ENCODE measurements at places on chromosomes 5 and 9.

- no peak for DNase-seq
Observed at GRCh38 chr5:153670101-153670500, 179.6 kb downstream of the GRIA1 start.

DNA sequence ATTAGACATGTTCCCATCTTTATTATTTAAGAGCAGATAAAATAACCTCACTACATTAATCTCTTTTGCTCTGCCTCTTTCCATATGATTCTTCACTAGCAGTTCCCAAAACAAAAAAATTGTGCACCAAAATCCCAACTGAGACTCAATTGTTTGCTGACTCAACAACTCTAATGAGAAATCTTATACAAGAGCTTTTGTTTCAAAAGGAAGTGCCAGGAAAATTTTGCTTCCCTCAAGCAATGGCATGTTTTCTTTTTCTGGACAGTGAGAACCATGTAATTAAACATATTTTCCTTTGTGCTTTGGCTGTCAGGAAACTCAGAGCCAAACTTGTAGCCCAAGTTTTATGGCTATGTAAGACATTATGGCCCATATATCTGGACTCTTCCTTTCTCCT, 62.0 kb downstream of the TMC1 start:
- DNase-seq, result peak; percentile 28

DNA sequence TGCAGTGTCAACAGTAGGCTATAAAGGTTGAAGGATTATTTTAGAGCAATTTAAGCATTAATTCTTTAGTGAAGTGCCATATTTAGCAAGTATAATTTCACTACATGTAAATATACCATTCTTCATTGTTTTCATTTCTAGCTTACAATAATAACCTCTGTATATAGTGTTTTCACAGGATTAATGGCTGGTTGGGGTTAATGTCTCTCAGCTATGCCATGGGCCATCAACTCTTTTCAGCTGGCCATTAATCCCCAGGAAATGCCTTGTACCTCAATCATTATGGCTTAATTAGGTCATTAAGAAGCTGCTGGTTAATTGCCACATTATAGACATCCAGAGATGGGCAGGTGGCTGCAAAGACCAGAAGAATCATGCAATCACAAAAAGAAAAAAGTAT, 715.1 kb downstream of the MAT2B start:
- DNase-seq, result no peak

GRCh38 chr5:72465601-72466563, 41.3 kb downstream of the ZNF366 start:
- peak; percentile 57 for DNase-seq

GRCh38 chr5:142478113-142478512, 153.3 kb upstream of the SPRY4 start:
- DNase-seq, result no peak

GRCh38 chr5:43357067-43357466, 43.9 kb upstream of the HMGCS1 start:
- no peak for DNase-seq

- peak; percentile 2 for DNase-seq
Observed at GRCh38 chr5:72015103-72015548, 92.1 kb upstream of the MAP1B start.

DNA sequence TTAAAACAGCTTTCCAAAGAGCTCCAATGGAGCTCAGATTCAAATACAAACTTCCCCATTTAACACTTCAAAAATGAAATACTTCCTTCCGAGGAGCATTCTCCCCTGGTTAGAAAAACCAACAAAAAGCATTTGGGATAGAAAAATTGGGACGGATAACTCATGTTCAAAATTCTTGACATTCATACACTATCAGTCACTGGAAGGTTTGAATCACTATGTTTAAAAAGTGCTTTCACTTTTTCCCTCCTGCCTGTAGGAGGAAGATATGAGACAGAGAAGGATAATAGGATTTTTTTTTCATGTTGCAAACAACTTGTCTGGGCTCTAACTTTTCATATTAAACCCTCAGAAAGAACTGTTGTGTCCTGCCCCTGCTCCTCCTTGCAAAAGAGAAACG, 412.0 kb downstream of the ACTL7B start:
- DNase-seq, result no peak

DNA sequence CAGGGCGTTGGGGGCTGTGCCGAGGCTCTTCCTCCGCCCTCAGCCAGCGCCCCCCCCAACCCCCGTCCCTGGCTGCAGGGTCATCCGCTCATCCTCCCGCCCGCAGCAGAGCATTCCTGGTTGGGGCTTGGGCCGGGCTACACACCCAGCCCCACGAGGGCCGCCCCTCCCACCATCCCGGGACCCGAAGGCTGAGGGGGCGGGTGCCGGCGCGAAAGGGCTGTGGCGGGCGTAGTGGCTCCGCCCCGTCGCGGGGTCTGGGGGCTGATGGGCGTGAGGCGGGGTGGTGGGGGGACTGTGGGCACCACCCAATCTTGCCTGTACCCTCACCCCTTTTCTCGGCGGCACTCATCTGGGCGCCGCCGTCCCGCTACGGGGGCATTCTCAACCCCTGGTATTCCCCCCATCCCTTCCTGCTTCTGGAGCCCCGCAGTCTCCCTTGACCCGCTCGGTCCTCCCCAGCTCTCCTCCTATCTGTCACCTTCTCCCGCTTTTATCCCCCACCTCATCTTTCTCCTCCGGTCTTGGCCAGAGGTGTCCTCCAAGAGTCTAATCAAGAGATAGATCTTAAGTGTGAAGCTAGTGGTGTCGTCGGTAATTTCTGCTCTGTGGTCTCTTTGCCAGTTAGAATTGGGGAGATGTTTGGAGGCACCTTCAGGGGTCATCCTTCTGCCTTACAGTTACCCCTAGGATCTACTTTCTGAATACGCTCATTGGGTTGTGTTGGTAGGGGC, 1.6 kb downstream of the FER start:
- no peak for DNase-seq

- no peak for DNase-seq
Observed at GRCh38 chr9:127660886-127661741, 45.7 kb upstream of the CFAP157 start.

DNA sequence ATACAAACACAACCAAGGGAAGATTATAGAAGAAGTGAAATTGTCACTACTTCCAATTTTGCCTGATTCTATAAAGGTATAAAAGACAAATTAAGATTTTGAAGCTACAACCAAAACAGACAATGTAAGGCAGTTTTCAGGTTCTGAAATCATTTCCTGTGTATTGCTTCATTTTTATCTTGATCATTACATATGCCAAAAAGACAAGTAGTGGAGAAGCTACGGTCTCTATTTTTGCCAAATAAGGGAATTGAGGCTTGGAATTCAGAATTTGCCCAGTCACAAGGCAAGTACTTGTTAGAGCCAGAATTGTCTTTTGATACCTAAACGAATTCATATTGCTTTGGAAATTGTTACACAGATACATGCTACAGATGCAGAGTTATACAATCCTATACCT, 20.6 kb downstream of the EDIL3 start:
- no peak for DNase-seq

- DNase-seq, result no peak
Observed at GRCh38 chr9:121660367-121660766, 8.9 kb downstream of the DAB2IP start.

DNA sequence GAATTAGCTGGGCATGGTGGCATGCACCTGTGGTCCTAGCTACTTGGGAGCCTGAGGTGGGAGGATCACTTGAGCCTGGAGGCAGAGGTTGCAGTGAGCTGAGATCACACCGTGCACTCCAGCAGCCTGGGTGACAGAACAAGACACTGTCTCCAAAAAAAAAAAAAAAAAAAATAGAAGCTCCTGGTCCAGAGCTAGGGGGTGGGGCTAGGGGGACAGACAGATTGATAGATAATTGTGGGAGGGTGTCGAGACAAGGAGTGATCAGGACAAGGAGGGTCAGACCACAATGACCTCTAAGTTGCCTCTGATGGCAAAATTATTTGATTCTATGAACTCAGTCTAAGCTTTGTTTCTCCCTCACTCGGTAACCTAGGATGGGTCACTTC, 6.6 kb upstream of the PHF19 start:
- DNase-seq, result no peak

GRCh38 chr9:37271679-37272078, 150.8 kb upstream of the GRHPR start:
- no peak for DNase-seq

DNA sequence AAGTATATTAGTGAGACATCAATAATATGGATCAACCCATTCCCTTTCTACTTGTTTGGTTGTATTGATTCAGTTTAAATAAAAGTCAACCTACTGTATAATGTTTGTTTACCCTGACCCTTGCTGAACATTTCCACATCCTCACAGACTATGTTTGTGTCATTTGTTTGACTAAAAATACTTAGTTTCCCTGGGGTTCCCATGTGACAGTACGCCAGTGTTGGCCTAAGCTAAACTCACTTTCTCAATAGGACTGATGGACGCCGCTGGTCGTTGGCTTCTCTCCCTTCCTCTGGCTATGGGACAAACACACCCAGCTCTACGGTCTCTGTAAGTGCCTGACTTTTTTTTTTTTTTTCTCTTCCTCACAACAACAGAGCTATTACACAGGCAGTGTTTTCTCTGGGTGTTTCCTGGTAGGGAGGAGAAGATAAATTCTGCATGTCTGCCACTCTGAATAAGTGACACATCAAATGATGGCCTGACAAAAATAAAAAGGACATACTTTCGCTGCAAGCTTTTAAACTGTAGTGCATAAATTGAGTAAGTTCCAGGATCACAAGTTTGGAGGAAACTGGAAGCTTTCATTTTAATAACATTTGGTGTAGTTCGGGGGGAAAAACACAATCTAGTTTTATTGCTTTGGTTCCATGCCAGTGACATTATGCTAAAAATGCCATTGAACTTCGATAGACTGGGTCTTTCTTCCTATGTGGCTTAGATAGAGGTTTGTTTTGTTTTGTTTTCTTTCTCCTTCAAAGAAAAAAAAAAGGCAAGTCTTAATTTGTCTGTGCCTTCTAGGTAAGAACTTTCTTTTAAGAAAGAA, 101.0 kb downstream of the CD180 start:
- peak; percentile 18 for DNase-seq

- DNase-seq, result peak; percentile 68
Observed at GRCh38 chr5:178551059-178551458, 39.1 kb downstream of the COL23A1 start.

- DNase-seq, result no peak
Observed at GRCh38 chr9:89135591-89136166, 42.9 kb downstream of the SHC3 start.

DNA sequence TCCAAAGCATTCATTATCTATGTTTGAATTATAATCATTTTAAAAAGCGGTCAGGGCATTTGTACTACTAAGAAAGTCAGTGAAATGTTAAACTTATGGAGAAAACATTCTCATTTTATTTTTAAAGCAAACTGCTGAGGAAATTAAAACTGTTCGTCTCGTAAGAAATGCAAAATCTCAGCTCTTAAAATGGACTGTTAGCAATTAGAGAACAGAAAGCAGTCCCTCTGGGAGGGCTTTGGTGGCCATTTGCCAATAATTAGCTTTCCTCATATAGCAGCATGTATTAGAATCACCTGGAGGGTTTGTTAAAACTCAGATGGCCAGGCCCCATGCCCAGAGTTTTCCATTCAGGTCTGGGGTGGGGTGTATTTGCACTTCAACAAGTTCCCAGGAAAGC, 120.7 kb upstream of the RASEF start:
- DNase-seq, result no peak

DNA sequence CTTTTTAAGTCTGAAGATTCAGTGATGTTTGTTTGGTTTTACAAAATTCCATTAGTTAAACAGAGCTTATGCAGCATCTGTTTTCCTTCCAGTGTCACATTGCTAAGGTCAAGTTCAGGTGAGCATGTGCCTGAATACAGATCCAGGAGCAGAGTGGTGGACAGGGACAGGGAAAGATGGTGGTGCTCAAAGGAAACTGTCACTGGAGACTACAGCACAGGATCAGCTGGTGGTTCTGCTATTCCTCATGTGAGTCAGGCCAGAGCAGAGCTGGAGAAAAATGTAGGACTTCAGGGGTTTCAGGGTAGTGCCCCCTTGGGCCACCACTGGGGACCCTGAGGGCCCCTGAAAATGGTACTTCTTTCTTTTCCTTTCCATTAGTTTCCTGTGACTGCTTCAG, 283.5 kb upstream of the DAP start:
- no peak for DNase-seq

- no peak for DNase-seq
Observed at GRCh38 chr5:145236983-145237382, 598.2 kb downstream of the PRELID2 start.

- DNase-seq, result no peak
Observed at GRCh38 chr5:54254482-54255198, 55.7 kb downstream of the ARL15 start.

- DNase-seq, result no peak
Observed at GRCh38 chr9:98178874-98179850, 13.3 kb downstream of the CORO2A start.

GRCh38 chr5:135222771-135223170, 176.3 kb downstream of the MACROH2A1 start:
- DNase-seq, result no peak

DNA sequence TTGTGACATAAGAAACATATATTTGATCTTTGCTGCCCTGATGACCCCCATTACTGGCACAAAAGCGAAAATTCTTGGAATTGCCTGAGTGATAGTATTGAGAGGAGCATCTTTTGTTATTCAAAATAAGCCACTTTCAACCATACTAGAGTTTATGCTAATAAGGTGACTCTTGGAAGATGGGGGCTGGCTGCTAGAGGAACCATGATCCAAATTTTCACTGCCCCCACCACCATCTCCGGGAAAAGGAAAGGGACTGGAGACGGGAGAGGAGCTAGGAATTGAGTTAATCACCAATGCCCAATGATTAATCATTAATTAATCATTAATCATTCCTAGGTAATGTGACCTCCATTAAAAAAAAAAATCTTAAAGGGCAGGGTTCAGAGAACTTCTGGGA, 25.6 kb downstream of the FBXW11 start:
- no peak for DNase-seq

- DNase-seq, result no peak
Observed at GRCh38 chr5:112908854-112909253, 13.2 kb downstream of the REEP5 start.

- DNase-seq, result peak; percentile 78
Observed at GRCh38 chr9:127049044-127049443, 73.4 kb downstream of the ANGPTL2 start.

- no peak for DNase-seq
Observed at GRCh38 chr5:58407042-58407719, 52.7 kb downstream of the PLK2 start.

GRCh38 chr9:116391306-116391900, 237.8 kb downstream of the PAPPA start:
- no peak for DNase-seq
